ENCODE measurements at places on chromosomes 2 and 18.

DNA sequence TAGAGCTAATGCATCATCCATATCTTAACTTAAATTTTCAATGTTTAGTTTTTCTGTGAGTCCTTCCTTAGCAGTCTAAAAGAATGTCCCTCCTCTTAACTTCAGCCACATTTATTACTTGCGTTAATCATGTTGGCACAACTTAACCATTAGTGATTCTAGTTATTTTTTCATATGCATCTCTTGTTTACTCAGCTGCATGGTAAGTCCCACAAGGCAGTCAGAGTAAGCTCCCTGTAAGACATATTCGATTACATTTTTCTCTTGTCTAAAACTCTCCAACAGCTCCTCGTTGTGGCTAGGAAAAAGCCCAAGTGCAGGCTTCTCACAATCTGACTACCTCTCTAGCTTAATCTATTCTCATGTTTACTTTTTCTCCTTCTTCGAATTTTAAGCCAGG is 2045.3 kb upstream of the PIK3C3 start:
- DNase-seq = no peak

- no peak for DNase-seq
Observed at GRCh38 chr2:188170356-188170755, 121.3 kb upstream of the GULP1 start.

DNA sequence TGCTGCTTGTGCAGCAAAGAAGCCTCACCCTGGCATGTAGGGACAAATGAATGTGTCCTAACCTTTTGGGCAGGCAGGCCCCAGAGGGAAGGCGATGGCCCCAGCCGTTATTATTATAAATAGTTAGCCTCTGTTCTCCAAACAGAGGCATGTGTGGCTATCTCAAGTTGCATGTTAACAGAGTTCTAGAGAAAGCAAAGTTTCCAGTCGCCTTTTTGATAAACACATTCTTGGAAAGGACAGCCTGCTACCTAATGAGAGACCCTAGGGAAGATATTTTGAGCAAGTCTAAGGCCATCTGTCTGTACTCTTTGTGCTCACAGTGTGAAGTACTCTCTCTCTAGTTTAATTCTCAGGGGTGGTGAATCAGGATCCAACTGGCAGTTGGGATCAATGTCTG is 97.4 kb upstream of the FHL2 start:
- no peak for DNase-seq

DNA sequence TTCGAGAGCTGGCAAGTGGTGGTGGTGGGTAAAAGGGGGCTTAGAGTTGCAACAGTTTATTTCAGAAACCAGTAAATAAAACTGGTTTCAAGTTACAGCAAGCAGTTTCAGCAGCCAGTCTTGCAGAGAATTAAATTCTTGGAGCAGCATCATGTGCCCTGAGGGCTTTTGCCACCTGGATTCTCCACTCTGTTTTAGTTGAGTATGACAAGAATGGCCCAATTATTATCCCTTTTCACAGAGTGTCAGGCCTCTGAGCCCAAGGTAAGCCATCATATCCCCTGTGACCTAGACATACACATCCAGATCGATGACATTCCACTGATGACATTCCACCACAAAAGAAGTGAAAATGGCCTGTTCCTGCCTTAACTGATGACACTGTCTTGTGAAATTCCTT is 72.8 kb upstream of the FANCL start:
- no peak for DNase-seq

DNA sequence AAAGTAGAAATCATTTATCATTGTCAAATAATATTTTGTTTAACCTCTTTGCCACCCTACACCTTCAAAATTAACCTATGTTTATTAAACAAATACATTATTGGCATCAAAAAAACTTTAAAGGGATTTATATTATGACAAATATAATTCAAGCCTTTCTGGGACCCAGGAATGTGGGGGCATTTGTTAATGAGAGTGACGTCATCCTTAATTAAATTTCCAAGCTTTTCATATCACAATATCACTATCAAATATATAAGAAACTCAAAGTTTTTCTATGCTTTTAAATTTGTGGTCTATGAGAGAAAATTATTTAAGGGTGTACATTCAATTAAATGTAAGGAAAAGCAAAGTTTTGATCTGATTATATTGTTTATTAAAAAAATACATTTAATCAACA is 307.4 kb upstream of the POU3F3 start:
- no peak for DNase-seq

DNA sequence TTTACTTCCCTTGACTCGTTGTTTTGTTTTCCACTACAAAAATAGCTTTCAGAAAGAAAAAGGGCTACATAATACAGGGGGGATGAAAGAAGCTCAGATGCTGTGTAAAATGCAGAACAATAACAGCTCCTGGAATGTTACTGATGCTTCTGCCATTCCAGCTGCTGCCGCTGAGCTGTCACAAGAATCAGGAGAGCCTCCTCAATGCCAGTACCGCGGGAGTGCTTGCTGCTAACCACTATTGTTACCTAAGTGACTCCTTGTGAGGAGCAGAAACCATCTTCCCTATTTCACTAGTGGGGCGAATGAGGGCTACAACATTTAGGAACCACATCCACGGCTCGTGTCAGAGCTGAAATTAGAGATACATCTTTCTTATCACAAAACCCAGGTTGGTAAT is 384.8 kb downstream of the GALR1 start:
- DNase-seq = no peak

GRCh38 chr2:37812414-37812813 is 112.7 kb upstream of the RMDN2 start:
- no peak for DNase-seq

DNA sequence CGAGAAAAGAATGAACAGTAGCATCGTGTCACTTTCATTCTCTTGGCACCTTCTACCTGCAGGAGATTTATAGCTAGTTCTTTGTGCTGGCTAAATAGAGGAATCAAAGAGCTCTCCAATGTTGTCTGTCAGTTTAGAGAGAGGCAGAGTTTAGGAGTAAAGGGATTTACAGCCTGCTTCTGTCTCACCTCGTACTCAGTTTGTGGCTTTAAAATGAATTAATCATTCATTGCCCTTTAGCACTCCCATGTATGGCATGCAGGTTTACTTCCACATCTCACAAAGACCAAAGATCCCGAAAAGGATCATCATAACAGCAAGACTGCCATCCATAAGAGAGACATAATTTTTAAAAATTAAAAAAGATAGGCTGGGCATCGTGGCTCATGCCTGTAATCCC is 42.4 kb upstream of the ATL2 start:
- DNase-seq = no peak

GRCh38 chr18:79011300-79011870 is 31.8 kb downstream of the SALL3 start:
- no peak for DNase-seq

GRCh38 chr2:181025004-181025403 is 44.6 kb downstream of the UBE2E3 start:
- peak; percentile 10 for DNase-seq

DNA sequence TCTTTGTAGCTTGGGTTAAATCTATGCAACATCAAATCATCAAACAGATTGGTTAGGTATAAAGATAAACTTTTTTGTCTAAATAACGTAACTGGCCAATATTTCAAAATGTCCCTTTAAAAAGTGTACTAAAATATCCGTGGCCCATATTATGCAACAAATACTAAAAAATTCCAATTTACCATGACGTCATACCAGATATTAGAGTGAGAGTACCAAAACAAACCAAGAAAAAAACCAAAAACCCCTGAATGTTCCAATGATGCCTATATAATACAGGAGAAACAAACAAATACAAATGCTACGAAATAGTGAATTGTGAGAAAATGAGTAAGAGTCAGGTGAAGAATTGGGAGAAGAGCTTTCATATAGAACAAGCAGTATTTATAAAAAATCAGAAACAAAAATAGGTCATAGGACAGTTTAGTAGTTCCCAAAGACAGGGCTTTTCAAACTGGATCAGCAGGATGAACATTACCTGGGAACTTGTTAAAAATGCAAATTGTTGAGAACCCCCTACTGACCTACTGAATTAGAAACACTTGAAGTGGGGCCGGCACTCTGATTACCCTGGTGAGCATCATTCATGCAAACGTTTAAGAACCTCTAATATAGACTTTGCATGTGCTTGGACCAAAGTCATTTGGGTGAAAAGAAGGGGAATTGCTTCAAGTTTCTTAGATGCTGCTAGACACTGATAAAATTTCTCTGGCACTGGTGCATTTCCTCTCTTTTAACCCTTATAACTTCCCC is 753.7 kb downstream of the DSC3 start:
- DNase-seq = no peak

DNA sequence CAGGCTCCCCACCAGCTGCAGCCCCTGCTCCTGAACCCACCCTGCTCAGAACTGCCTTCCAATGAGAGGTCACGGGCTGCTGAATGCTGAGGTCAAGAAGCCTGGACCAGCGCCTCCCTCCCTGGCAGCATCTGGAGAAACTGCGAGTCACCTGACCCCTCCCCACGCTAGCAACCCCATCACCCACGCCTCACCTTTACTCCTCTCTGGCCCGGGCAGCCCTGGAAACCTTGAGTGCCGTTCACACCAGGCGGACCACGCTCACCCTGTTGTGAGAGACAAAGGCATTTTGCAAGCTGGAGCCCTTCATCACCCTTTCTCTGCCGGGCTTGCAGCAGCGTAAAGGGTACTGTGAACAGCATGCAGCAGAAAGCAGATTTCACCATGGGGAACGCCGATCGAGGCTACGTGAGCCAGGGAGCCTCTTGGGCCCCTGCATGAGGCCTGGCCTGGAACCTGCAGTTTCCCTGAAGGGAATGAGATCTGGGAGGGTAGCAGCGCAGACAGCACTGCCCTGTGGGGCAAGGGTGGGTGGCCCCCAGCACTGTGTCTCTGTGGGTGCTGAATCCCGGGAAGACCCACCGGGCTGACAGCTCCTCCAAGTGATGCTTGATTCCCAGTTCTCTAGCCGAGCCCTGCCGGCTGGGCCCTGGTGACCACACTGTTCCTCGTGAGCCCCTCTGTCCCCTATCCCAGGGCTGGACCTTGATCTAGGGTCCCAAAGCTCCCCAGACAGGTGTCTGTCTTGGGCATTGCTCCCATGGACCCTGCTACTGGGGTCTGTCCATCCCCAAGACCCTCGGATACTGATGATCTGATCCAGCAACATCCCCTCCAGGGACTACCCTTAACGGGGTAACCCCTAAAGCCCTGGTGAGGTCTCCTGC is 53.8 kb downstream of the COL6A3 start:
- DNase-seq = no peak

- DNase-seq = no peak
Observed at GRCh38 chr2:65932571-65932970, 500.2 kb upstream of the SPRED2 start.

GRCh38 chr2:44616667-44617155 is 255.0 kb downstream of the CAMKMT start:
- no peak for DNase-seq

DNA sequence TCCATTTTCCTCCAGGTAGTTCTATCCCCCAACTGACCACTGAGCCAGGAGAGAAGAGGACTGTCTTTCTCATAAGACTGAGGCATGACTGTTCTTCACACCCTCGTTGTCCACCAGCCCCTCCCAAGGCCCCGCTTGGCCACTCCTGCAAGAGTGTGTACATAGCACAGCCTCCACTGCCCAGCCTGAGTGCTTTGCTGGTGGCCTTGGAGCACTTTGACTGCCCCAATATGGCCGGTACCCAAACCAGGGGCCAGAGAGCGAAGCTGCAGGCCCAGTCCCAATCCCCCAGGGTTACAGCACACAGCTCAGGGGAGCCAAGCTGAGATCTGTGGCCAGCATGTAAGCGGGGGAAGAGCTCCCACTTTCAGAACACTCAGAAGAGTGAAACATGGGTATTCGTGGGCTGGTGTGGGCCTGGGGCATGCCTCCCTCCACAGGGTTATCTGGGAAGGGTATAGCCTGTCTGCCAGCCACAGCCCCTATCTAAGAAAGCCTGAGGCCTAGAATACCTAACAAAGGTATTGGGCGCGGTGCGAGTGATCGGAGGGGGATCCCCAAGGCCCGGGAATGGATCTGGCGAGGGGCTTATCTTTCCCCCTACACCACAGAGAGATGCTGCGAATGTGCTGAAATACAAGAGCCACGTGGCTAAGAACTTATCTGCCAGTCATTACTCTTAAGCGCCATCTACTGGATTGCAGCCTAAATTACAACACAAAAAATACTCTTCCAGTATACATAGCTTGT is 163.8 kb downstream of the WDPCP start:
- no peak for DNase-seq

- peak; percentile 88 for DNase-seq
Observed at GRCh38 chr2:55232084-55232862, at the start of the genes CLHC1 and RPS27A. CLHC1 (minus strand) TSS chr2:55232293; CDS start chr2:55222411, 9,882 bp downstream. RPS27A (plus strand) TSS chr2:55232688; CDS start chr2:55232825, 137 bp downstream.

GRCh38 chr2:14716319-14716718 is 83.8 kb downstream of the LRATD1 start:
- no peak for DNase-seq

DNA sequence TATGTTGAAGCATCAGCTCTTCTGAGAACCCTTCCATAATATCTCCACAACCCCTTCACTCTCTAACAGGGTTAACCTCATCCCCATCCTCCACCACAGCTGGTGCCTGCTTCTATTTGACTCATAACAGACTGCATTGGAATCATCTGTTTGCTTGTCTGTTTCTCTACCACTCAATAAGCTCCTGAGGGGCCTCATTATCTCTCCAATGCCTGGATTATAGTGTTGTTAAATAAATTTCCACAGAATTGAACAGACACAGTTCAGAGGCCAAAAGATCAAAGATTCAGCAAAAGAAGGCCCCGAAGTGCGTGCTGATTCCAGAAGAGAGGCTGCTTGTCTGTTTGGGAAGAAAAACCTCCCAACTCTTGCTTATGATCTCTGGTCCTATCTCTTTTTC is 33.7 kb upstream of the FAM98A start:
- DNase-seq = no peak

DNA sequence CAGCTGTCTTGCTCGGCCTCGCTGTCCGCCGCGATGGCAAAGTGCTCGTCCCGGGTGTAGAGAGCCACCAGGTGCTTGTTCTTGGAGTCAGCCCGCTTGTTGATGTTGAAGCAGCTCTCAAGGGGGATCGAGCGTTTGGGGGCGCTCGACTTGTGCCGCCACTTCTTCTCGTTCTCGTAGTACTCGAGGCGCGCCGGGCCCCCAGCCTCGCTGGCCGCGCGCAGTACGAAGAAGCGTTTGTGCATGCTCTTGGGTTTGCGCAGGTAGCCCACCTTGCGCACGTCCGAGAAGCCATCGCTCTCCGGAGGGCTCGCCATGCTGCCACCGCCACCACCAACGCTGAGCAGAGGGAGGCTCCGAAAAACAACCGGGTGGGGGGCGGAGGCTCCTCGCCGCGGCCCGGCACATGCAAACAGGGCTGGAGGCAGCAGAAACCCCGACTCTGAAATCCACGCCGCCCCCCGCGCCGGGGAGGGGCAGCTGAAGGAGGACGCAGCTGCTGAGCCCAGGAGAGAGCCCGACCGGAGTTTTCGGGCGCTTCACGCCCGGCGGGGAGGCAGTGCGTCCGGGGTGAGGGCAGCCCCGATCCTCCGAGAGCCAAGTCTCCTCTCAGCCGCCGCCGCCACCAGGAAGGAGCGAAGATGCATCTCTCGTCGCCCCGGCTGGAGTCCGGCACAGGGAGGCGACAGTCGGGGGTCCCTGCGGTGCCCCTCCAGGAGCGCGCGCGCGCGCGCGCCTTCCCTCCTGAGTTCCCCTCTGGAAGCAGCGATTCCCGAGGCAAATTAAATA is 1.0 kb downstream of the IRS1 start:
- no peak for DNase-seq

GRCh38 chr18:42931491-42931890 is 184.0 kb downstream of the RIT2 start:
- DNase-seq = peak; percentile 30

Data from fibroblast of skin of left quadriceps (primary cell).